Fibroblast of skin of back (primary cell): ENCODE measurements at places on chromosomes 3 and 15.

- DNase-seq = no peak
These were observed 730.8 kb upstream of the EPHA6 start for GRCh38 chr3:96083610-96084009.

DNA sequence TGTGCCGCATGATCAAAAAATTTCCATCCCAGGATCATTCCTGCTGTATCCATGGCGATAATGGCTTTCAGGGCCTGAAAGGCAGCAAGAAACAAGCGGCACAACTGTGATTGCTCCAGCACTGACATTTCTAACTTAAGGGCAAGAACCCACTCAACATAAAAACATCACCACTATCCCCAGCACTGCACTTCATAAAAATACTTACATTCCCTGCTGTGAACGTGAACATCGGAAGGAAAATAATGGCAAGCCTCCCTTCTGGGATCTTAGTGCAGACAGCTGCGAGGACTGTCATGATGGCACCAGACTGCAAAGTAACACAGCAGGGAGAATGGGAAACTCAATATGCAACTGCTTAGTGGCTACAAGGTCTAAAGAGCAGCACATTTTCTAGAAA, 8.1 kb upstream of the MAP6D1 start:
- no peak for DNase-seq

- no peak for DNase-seq
These were observed 895.6 kb downstream of the ROBO1 start for GRCh38 chr3:78872195-78872594.

GRCh38 chr3:124461838-124462632, 268.2 kb upstream of the UMPS start:
- no peak for DNase-seq

DNA sequence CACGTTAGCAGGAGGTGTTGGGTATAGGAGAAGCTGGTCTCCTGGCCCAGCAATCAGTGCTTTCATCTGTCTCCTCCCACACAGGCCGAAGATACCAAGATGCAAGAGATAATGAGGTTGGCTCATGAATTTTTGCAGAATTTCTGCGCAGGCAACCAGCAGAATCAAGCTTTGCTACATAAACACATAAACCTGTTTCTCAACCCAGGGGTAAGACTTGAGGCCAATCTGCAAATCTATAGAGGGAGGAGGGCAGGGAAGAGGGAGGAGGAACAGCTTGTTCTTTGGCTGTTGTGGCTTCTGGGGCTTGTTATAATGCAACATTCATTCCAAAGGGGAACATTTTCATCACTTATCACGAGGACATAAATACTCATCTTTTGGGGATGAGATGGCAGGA, 195.3 kb downstream of the ITPR1 start:
- DNase-seq = no peak

DNA sequence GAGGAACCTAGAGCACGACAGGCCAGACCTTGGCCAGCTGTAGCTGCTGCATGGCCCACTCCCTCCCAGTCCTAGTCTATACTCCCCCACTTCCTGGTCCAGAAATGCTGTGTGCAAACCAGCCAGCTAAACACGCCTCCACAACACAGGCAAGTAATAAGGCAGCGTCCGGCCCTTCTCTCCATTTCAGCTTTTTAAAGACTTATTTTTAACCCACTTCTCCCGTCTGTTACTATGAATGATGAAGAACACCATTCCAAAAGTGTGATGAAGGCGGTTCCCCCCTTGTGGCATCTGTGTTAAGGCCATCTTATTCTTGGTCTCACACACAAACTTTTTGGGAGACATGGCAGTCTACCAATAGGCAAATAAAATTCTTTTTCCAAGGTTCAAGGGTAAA, 164.1 kb upstream of the CHRNA7 start:
- DNase-seq = no peak

DNA sequence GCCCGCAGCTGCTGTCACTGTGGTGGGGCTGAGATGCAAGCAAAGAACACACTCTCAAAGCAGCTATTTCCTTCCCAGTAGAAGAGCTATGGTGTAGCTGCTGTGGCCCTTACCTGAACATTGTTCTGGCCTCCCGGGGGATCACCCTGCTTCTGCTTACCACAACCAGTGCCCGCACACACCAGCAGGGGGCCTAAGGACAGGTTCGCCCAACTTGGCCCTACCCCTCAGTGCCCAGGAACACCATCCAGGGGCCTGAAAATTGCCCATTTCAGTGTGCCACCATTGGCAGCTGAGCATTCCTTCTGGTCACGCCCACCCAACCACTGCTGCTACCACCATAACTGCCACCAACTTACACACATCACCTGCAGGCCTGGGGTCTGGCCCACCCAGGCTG, 113.0 kb downstream of the TP63 start:
- DNase-seq = no peak
